Activated CD8-positive, alpha-beta memory T cell treated with anti-CD3 and anti-CD28 coated beads, Interleukin-2, amount 10 ng/mL, durations not matched to agents 7 days and 5 days (primary cell): ENCODE measurements at places on chromosomes 6 and 20. TPM values are rescaled to one million over a fixed set of nuclear protein-coding genes. Genes with fewer than 3 reads are reported as not detected.
A peak's percentile ranks its signal among the peaks of the same experiment; 100 is the strongest.

The FLRT3 gene
- not detected for total RNA-seq

GRCh38 chr6:151001387-151002056 is 136.0 kb downstream of the MTHFD1L start:
- no peak for DNase-seq

DNA sequence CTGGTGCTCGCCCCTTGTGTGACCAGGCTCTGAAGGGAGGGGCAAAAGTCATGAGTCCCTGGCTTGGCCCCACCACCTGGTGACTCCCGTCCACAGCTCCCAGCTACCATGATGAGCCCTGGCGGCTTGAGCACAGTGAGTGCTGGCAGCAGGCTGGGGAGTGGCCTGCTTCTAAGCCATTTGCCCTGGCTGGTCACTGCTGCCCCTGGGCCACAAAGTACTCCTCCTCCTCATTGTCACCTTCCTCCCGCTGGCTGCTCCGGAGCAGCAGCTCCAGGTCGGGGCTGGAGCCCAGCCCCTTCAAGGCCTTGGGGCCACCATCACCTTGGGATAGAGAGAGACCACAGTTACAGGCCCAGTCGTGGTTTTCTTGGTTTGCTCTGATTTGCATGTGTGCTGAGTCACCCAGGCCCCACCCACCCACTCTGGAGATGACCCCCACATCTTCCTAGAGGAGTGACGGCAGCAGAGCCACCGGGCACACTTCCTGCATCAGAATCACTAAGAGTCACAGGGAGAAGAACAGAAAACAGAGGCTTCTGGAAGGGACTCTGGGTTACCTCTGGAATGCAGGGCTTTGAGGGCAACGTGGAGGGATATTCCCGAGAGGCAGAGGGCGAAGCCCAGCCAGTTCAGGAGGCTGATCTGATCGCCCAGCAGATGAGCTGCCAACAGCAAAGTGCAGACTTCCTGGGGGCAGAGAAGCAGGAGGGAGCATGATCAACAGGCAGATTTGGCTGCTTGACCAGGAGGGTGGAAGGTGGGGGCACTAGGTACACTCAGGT is 42.1 kb upstream of the CDH22 start:
- DNase-seq = no peak

DNA sequence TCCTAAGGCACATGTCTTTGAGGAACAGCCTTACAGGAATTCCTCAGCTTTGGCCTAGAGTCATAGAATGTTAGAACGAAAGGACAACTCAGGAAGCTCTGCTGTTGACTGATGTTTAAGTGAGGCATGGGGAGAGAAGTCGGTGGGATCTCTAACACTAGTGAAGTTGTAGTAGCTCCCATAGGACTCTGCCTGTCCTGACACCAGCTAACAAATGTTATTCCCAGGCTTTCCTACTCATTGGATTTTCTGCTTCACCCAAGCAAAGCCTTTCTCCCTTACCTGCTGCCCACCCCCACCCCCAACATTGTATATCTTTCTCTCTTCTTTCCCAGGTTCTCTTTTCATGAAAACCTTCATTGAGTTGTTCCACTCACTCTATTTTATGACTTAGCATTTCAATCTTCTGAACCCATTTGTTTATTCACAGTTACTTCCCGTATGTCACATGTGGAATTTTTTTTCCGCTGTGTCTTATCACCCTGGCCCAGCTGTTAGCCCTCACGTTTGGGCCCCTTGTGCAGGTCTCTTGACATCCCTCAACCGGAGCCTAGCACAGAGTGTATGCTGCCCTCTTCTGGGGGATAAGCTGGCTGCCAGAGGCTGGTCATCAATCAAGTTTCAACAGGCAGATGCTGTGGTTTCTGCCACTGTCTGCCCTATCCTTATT is 39.2 kb upstream of the RNF8 start:
- DNase-seq = peak; percentile 67

The FRK gene
- 0.12 TPM for total RNA-seq

The GHRH gene
- total RNA-seq = not detected

- DNase-seq = no peak
Observed at GRCh38 chr6:158154816-158155215, 13.2 kb downstream of the SERAC1 start.
